ENCODE measurements at places on chromosomes 5 and 9.
A peak's percentile ranks its signal among the peaks of the same experiment; 100 is the strongest.

GRCh38 chr9:7671847-7672246 lies 127.7 kb downstream of the DMAC1 start:
- no peak for DNase-seq

GRCh38 chr9:82180711-82181110 lies 192.1 kb downstream of the SPATA31D1 start:
- DNase-seq: no peak

DNA sequence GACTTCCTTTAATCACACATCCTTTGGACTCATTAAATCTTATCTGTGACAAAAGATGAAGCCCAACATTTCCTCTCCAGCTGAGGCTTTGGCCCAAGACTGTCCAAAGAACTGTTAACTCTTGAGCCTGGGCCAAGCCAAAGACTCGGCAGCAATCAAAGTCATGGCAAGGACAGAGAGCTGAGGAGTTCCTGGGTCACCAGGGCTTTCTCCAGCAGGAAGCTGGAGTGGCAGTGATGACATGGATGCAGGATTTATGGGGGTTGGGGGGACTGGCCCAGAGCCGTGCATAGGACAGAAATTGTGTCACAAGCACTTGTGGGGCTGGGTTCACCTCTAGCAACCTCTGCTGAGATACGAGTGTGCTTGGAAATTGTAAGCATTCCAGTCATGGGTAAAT lies 440.3 kb downstream of the PLK2 start:
- no peak for DNase-seq

DNA sequence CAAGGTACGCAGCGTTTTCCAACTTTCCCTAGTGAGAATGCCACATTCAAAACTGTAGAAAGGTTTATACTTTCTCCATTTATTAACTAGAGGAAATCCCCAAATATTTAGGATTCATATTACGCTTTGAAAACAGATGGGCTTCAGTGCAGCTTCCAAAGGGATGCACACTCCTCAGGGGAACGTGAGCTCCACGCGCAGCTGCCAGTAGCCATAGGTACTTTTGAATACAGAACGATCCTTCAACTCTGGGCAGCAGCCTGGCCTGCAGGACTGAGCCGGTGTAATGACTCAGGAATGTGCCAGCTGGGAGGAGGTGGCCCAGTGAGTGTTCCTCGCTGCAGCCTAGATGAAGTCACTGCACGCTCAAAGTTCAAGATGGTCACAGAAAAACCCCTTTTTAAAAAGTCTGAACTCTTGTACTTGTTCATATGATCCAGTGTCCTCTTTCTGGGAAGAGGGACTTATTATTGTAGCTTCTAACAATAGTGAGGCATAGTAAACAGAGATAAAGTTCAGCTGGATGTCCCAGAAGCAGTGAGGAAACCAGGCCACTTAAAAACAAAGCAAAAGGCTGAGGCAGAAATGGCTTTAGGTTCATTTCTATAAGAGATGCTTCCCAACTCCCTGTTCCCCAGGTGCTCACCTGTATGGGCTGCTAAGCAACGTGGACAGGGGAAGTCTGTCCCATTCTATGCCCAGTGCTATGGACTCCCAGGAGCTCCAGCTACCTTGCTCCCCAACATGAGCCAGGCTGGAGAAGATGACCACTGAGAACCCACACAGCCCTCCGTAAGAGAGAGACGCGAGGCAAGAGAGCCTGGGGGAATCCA lies 130.0 kb downstream of the LHFPL2 start:
- peak; percentile 86 for DNase-seq

- DNase-seq: no peak
Observed at GRCh38 chr5:67360047-67360446, 163.4 kb upstream of the CD180 start.

DNA sequence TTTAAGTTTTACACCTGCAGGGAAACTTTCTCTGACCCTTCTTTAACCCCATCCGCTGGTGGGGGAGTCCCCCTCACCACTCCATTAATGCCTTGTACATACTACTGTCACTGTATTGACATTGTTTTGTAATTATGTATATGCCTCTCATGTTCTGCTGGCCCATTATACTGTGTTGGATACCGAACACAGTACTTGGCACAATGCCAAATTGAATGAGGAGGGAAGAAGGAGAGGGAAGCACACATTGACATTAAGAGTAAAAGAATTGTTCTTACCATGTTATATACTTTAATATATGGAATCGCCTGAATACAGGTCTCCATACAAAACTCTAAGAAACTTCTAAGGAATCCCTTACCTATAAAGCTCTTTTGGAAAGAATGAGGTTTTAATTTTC lies 73.6 kb upstream of the GRHPR start:
- no peak for DNase-seq

DNA sequence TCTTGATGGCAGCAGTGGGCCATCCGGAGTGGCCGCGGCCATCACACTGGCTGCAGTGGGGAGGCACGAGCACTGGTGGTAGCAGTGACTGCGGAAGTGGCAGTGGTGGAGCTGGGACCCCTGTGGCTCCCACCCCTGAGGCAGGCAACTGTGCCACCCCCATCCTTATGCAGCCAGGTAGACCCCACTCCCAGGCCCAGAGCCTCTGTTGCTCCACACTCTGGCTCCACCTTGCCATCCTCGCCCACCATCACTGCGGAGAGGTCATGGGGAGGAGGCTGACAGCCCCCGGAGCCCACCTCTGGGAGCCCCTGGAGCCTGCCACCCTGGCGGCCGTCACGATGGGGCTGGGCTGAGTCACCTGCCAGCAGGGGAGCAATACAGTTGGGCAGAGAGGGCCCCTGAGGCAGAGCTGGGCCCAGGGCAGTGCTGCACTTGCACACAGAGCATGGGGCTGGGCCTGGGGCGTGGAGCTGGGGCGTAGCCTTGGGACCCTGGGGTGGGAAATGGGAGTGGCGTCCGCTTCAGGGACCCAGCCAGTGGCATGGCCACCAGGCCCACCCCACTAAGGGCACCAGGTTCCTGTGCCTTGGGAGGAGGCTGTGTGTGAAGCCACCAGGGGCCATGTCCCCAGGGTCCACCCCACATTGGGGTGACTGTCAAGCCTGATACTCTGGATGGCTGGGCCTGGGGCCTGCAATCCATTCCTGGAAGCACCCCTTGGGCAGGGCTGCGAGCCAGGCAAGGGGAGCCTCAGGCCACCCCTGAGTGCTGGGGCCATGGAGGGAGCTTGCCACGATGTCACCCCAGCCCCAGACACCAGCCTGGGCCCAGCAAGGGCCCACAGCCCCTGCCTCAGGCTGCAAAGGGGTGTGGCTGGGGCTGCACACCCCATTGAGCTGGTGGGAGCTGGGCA lies 7.7 kb downstream of the AMBP start:
- DNase-seq: no peak

GRCh38 chr5:68170826-68171558 lies 44.6 kb upstream of the PIK3R1 start:
- DNase-seq: peak; percentile 47

GRCh38 chr5:139458580-139459407 lies 3.7 kb downstream of the ECSCR start:
- DNase-seq: peak; percentile 82

DNA sequence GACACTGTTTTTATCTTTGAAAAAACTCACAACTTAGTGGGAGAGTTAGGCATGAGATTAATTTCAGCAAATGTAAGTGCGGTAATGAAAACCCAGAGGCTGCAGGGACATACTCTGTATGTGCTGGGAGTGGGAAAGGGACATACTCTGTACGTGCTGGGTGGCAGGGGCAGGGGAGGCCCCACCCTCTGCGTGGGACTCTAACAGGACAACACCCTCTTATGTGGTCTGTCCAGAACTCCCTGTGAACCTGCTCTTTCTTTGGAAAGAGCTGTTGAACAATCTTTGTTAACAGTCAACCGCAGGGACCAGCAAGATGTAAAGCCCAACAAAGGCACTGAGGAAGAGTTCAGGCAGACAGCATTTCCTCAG lies 2.4 kb downstream of the MLANA start:
- DNase-seq: no peak

DNA sequence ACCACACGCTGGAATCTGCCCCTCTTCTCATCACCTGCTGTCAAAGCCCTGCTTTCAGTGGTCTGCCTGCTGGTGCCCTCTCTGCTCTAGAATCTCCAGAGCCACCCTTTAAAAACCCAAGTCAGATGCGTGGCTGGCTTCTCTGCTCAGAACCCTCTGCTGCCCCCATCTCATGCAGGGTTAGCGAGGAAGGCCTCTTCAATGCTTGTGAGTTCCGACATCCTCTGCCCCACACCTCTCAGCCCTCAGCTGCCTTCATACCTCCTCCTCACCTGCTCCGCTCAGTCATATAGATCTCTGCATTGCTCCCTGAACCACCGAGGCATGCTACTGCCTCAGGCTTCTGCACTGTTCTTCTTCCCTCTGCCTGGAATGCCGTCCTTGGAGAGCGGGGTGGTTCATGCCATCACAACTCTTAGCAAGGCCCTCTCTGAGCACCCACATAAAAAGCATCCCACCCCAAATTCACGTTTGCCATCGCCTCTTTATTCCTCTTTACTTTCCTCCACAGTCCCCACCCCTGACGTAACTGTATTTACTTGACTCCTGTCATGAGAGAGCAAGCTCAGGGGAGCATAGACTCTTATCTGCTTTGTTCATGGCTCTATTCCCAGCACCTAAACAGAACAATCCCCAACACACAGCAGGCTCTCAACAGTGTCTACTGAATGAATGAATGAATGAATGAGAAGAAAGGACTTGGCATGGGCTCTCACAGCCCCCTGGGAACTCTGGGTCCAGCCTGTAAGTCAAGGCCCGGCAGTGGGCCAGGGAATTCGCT lies 10.4 kb downstream of the SHB start:
- DNase-seq: no peak

DNA sequence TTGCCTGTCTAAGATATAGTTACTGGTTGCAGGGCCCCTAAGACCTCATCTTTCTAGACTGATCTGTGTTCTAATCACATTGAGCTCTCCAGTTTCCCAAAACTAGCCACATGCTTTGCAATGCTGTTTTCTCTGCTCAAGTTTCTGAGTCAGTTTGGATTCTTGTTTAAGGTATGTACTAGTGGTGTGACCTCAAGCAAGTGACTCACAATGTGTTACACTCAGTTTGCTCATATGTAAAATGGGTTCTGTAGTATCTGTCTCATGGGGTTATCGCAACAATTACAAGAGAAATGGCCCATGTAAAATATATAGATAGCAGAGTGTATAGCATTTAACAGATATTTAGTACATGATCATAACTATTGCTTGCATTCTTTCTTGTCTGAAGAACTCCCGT lies 153.1 kb upstream of the ELL2 start:
- DNase-seq: no peak

DNA sequence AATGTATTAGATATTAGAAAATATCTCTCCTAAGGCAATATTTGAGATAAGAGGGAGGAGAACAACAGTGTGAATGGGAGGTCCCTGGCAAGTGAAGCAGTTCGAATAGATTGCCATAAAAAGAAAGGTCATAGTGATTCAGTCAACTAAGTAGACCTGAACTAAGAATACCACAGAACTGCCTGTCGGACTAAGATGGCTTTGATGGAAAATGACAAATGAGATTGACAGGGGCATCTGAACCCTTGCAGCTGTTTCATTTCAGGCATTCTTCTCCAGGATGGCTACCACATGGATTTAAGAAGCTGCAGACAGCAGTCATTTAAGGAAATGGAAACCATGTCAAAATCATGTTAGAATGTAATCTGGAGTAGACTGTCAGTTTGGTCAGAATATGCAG lies 308.4 kb upstream of the MEF2C start:
- DNase-seq: no peak

DNA sequence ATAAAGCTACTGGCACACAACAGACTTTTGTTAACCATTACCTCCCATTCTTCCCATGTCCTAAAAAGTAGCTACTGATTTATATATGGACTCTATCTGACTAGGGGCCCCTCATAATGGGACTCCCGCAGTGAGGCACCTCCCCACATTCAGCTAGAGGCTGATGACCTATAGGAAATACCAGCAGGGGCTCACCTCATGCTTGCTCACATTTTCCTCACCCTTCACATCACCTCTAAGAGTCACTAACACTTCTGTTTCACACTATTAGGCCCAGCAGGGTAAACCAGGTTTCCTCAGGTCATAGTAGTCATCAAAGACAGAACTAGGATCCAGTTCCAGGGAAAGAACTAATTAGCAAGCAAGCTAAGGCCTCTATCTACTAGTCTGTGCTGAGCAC lies 60.7 kb downstream of the PRELID2 start:
- no peak for DNase-seq

- DNase-seq: no peak
Observed at GRCh38 chr5:179753971-179754370, 21.3 kb downstream of the MAML1 start.

DNA sequence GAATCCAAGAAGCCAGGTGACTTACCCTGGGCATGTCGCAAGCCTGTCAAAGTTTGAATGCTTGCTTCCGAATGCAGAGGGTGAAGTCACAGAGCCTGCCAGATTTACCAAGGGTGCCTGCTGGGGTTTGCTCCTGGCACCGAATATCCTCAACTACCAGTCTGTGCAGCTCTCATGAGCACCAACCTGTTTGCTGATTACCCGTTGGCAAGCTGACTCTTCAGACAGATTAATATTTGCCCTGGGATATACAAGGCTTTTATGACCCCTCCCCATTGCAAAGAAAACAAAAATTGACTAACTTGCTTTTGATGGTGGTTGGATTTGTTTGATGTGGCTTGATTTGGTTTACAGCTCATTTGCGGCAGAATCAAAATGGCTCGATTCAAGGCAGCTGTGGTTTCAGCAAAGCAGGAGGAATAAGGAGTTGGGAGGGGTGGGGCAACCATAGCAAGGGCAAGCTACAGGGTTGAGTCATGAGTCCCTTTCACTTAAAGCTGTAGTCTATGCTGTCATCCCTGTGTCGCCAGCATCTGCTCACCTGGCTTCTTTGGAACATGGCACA lies 82.3 kb upstream of the AGXT2 start:
- no peak for DNase-seq

DNA sequence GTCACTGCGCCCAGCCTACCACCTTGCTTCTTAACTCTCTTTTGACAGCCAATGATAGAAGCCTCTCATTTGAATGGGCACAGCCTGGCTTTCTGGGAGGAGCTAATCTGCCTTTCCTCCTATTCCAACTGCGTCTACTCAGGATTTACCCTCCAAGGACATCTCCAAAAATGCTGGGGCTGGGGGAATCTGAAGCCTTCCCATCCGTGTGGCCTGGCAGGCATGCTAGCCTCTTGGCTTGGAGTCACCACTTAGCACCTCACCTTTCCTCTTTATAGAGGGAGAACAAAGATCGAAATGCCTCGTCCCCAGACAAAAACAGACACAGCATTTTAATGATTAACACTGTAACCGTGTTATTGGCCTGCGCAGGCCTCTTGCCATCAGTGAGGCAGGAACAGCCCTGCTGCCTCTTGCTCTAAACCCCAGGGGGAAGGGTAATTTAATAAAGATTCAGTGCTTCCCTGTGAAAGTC lies 108.2 kb upstream of the KLF4 start:
- DNase-seq: no peak

GRCh38 chr9:87991151-87991870 lies 17.0 kb upstream of the CDK20 start:
- DNase-seq: no peak

- DNase-seq: no peak
Observed at GRCh38 chr5:14244721-14245120, 101.6 kb downstream of the TRIO start.

Data from GM03348 (cell line).